ENCODE measurements at places on chromosomes 3 and 15.
A peak's percentile ranks its signal among the peaks of the same experiment; 100 is the strongest.

- DNase-seq: no peak
These were observed 9.3 kb downstream of the RFTN1 start for GRCh38 chr3:16504242-16504641.

DNA sequence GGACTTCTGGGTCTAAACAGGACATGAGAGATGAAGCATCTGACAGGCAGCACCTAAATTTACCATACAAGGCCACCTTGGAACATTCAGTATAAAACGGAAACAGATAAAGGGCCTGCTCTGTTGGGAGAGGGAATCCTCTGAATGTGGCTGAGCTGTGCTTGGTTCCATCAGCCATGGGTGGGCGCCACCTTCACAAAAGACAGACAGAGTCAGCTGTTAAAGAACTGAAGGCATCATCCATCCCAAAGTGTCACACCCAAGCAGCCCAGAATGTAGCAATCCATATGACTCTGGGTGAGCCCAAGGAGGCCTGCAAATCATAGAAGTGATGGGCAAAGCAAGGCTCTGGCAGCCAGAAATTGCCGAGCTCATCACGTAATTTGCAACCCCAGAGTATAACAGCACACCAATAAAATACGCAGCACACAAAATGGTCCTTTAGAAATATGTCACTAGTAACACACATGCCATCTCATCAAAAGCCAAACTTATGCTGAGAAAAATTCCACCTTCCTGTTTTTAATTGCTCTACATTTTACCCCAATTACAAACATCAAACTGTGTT is 24.8 kb upstream of the RBP1 start:
- DNase-seq: no peak

- no peak for DNase-seq
These were observed 28.4 kb downstream of the KAT2B start for GRCh38 chr3:20068512-20069177.

DNA sequence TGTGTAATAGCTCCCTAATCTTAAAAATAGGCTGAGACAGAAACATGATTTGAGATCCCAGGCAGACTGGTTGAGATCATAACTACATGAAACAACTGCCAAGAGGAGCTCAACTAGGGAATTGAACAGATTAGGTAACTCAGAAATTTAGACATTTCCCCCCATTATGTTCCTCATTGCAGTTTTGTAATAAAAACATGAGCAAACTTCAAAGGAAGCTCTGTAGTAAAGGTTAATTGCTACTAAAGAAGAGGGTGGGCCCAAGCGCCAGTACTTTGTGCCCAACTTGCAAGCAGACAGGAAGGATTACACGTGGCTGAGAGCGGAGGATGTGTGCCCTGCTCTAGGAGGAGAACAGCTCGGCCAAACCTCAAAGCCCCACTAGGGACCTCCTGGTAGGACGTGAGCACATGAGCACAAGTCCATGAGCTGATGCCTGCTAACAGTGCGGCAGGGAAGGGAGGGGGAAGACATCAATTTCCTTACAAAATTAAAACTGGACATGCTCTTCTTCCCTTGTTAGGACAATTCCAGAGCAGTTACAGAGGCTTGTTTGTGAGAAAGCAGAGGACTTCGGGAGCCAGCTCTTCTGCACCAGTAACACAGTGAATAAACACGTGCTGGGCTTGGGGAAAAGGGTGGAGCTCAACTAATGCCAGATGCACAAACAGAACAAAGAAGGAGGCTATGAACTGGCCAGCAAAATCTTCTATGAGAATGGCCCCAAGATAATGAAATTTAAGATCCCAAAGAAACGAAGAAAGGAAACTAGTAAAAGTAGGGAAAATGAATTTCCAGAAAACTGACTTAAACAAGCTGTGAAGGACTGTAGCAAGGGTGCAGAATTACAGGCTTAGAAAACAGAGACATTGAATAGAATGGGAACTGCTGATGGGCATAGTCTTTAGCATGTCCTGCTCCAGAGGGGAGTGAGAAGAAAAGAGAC is 275.5 kb downstream of the MECOM start:
- no peak for DNase-seq

- DNase-seq: no peak
These were observed 248.7 kb upstream of the IL12A start for GRCh38 chr3:159739969-159740368.

GRCh38 chr3:153142961-153143360 is 19.1 kb upstream of the RAP2B start:
- no peak for DNase-seq

GRCh38 chr3:114092151-114093015 is 35.8 kb downstream of the QTRT2 start:
- no peak for DNase-seq

DNA sequence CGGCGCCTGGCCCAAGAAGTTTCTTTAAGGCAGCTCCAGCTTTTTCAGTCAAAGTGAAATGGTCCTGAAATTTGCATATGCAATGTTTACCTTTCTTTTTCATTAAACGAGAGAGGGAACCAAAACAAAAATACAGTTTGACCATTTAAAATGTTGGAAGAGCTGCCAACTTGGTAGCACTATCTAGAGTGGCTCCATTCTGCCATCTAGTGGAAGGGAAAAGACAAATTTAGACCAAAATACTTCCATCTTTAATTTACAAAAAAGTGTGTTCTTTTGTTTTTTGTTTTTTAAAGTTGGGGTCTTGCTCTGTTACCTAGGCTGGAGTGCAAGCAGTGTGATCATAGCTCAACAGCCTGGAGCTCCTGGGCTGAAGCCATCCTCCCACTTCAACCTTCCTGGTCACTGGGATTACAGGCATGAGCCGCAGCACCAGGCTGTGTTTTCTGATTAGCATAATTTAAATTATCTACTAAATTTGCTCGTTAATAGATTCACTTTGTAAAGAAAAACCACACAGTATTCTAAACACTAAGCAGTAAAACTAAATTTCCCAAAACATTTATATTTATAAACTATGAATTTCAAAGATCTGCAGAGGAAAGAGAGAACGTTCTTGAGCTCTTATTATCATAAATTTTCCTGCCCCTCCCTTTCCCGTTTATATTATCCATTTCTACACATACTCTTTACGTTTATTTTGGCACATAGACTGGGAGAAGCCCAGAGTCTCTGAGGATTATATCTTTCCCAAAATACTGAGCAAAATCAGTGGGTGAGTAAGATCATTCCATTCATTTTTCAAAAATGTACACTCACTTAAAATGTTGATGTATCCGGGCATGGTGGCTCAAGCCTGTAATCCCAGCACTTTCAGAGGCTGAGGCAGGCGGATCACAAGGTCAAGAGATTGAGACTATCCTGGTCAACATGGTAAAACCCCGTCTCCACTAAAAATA is 15.4 kb upstream of the RFC4 start:
- DNase-seq: no peak

GRCh38 chr3:46440531-46441294 is 24.0 kb downstream of the LTF start:
- DNase-seq: peak; percentile 4

DNA sequence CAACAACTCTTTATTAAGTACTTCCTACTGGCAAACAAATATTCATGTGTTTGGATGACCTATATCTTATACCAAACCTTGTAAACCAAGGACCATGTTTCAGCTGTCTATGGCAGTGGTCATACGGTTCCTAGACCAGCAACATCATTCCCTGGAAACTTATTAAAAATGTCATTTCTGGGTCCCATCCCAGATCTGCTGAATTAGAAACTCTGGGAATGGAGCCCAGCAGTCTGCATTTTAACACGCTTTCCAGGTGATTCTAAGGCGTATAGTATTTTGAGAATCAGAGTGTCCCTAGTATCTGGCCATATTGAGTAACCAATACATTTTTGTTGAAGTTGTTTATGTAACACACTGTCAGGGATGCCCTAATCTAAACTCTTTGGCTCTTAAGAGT is 363.4 kb upstream of the LRRC3B start:
- no peak for DNase-seq

DNA sequence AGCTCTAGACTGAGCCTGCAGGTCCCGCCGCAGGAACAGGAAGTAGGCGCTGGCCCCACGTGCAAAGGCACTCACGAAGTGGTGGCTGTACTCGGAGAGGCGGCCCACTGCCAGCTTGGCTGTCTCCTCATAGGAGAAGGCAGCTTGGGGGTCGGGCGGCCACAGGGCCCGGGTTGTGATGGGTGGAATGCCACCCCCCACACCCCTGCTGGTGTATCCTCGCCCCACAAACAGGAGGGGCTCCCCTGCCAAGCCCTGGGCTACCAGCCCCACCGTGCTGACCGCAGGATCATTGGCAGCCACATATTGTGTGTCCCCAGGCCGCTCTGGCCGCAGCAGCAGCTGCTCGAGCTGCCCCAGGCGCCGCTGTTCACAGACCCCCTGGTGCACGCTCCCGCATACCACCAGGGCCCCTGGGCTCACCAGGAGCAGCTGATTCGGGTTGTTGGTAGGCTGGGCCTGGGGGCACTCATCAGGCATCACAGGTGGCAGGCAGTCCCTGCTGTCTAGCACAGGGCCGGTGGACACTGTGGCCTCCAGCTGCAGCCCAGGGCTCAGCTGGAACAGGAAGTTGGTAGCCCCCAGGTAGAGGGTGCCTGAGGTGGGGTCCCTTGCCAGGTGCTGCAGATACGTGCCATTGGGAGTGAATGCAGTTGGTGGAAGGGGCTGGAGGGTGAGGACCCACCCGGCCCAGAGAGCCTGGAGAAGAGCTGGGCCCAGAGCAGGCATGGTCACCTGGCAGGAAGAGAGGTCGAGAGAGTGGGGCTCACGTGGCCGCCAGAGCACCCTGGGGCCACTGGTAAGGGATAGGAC is 5.8 kb downstream of the PLXNB1 start:
- no peak for DNase-seq

DNA sequence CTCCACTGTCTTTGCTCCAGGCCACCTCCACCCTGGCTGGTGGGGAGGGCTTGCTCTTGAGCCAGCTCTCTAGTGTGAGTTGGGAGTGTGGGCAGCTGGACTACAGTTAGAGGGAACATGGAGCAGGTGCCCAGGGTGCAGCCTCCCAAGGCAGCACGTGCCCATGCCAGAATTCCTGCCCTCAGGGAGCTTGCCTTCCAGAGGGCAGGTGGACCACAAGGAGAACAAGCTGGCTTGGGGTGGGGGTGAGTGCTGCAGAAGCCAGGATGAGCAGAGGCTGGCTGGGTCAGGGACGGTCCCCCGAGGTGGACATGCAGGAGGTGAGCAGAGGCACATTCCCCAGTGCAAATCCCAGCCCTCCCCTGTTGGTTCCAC is 89.5 kb downstream of the VGLL4 start:
- no peak for DNase-seq

GRCh38 chr3:149806171-149806778 is 6.7 kb upstream of the RNF13 start:
- DNase-seq: no peak

- DNase-seq: no peak
These were observed 19.9 kb downstream of the NOX5 start for GRCh38 chr15:69034352-69034751.
